Neural crest cell (in vitro differentiated cells): ENCODE measurements at places on chromosomes 5 and 9. TPM values are rescaled to one million over a fixed set of nuclear protein-coding genes. Genes with fewer than 3 reads are reported as not detected.

Gene DCTN3
- total RNA-seq = 92.1 and 102 TPM in 2 replicates

Gene PCSK5
- total RNA-seq = 2.7 and 3.1 TPM in 2 replicates

Gene ST8SIA4
- 3.6 and 5.9 TPM in 2 replicates for total RNA-seq

Gene RARS1
- total RNA-seq = 82.1 and 87.6 TPM in 2 replicates

Gene ZMAT2
- total RNA-seq = 53.0 and 55.0 TPM in 2 replicates

Gene FBXO10
- 24.8 and 25.6 TPM in 2 replicates for total RNA-seq

Gene CNTLN
- total RNA-seq = 16.7 and 18.0 TPM in 2 replicates

Gene RLN1
- total RNA-seq = 0.84 TPM in 1 of 2 replicates, not detected in the other

DNA sequence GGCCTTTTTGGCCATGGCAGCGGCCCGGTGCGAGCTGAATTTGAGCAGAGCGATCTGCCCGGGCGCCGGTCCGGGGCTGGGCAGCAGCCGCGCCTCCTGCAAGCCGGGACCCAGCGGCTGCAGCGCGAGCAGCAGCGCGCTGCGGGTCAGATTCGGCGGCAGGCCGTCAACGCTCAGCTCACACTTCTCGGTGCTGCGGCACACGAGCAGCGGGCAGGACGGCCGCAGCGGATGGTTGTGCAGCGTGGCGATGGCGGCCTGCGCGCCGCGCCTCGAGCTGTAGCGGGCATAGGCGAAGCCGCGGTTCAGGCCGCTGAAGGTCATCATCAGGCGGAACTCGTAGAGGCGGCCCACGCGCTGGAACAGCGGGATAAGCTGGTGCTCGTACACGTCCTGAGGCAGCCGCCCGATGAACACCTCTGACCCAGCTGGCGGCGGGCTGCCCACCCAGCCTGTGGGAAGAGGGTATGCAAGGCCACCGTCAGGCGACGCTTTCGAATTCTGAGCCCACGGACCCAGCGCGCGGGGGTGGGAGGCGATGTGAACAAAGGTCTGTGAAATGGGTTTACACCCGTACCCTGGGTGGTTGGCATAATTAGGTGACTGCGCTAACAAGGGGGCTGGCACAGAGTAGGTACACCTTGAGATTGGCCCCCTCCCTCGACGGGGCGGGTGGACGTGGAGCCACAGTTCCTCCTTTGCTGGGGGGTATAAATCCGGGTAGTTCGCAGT is 755 bp downstream of the DND1 start:
- no peak for DNase-seq
- peaks cover 2% of the 10 kb centered on the region for H3K4me1 ChIP-seq
- peaks cover 18% of the 10 kb centered on the region for H3K36me3 ChIP-seq
- H3K27me3 ChIP-seq = no peaks in the 10 kb centered on the region
- no peak overlapping the region for H3K4me3 ChIP-seq

DNA sequence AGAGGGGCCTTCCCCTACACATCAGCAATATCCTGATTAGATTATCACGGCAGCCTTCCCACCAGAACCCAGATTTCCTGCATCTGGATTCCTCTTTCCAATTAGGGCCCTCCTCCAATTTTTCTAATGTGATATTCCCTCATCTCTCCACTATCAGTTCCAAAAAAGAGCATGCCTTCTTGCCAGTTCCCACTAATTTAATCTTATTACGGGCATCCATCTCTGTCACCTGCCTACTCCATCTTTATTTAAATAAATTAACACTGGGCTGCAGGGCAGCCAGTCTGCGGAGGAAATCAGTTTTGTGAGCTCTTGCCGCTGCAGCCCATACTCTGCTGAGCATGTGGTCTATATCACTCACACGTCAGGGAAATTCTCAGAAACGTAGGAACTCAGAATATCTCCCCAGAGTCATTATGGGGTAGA is 16.6 kb upstream of the FBP2 start:
- H3K36me3 ChIP-seq = no peaks in the 10 kb centered on the region
- H3K27me3 ChIP-seq = peaks cover 3% of the 10 kb centered on the region
- no peak overlapping the region for H3K4me3 ChIP-seq

GRCh38 chr5:88092358-88092757 is 176.3 kb downstream of the TMEM161B start:
- no peak overlapping the region for H3K27ac ChIP-seq
- no peak for DNase-seq
- peaks cover 10% of the 10 kb centered on the region for H3K27me3 ChIP-seq
- H3K36me3 ChIP-seq = no peaks in the 10 kb centered on the region

DNA sequence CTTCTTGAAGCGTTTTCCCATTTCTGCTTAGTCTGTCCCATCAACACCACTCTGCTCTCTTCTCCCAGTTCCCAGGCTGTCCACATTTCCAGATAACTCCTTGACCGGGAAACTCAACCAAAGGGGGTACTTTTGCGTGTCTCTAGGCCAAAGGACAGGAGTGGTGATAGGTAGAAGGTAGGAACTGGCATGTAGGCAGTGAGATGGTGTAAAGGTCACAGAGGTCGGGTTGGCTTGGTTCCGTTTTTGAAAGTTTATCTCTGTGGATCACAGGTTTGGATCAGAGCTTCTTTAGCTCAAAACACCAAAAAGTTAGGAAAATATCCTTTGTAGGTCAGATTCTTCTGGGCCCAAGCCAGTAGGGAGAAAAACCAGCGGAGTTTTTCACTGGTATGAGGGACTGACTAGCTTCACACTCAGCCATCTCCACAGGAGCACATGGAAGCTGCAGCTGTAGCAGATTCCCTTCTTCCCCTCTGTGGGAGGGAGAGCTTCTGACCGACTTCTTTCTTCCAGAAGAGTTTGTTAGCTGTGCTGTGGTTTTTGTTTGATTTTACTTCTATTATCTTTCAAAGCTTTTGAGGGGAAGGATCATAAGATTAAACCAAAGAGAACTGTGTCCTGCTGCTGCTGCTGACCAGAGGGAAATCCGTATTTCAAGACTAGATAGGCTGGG is 98.4 kb upstream of the DMRT1 start:
- H3K4me1 ChIP-seq = no peaks in the 10 kb centered on the region
- H3K27me3 ChIP-seq = no peaks in the 10 kb centered on the region
- peaks cover 21% of the 10 kb centered on the region for H3K36me3 ChIP-seq

DNA sequence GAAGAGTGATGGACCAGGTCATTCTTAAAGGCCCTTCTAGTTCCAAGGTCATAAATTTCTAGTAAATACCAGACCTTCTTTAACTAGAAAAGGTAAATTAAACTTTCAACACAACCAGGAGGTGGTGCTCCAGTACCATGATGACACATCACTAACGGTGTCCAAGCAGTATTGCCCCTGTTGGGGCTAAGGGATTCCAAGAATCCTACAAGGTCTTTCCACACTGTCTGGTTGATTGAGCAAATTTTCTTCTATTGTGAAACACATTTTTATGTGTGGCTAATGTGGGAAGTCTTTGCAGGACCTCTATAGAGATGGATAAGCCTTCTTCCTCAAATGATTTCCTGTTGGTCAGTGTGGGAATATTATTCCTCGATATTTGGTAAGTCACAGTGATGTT is 459.6 kb upstream of the PAPPA start:
- H3K4me3 ChIP-seq = no peak overlapping the region
- DNase-seq = no peak
- no peaks in the 10 kb centered on the region for H3K4me1 ChIP-seq
- H3K27ac ChIP-seq = no peak overlapping the region
- H3K36me3 ChIP-seq = no peaks in the 10 kb centered on the region
- no peaks in the 10 kb centered on the region for H3K27me3 ChIP-seq

- H3K27me3 ChIP-seq = peaks cover 14% of the 10 kb centered on the region
- H3K4me3 ChIP-seq = peak overlapping the region; percentile 19
- DNase-seq = no peak
- no peaks in the 10 kb centered on the region for H3K36me3 ChIP-seq
- H3K27ac ChIP-seq = peak overlapping the region; percentile 83
These were observed 308.3 kb downstream of the SLIT3 start for GRCh38 chr5:168992687-168993086.

DNA sequence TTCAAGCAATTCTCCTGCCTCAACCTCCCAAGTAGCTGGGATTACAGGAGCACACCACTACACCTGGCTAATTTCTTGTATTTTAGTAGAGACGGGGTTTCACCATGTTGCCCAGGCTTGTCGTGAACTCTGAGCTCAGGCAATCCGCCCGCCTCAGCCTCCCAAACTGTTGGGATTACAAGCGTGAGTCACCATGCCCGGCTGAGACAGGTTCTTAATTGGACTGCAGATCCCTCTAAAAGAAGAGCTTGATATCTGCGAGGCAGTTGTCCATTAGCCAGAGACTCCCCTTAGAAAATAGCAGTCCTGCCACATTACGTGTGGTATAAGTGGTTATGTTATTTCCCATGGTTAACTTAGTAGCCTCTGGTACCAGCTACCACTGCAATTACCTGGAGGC is 46.6 kb upstream of the NPR3 start:
- H3K4me3 ChIP-seq = no peak overlapping the region
- H3K27ac ChIP-seq = no peak overlapping the region
- no peaks in the 10 kb centered on the region for H3K4me1 ChIP-seq
- H3K36me3 ChIP-seq = peaks cover 2% of the 10 kb centered on the region

DNA sequence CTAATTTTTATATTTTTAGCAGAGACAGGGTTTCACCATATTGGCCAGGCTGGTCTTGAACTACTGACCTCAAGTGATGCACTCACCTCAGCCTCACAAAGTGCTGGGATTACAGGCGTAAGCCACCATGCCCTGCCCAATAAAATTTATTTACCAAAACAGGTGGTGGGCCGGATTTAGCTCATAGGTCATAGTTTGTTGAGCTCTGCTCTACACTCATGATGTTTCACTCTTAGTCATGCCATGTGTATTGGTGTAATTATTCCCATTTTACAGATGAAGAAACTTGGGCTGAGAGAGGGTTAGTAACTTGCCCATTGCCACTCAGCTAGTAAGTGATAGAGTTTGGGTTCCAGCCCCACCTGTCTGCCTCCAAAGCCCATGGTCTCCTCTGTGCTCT is 93.1 kb upstream of the WWC1 start:
- H3K27ac ChIP-seq = no peak overlapping the region
- peaks cover 7% of the 10 kb centered on the region for H3K27me3 ChIP-seq
- peaks cover 17% of the 10 kb centered on the region for H3K4me1 ChIP-seq
- H3K4me3 ChIP-seq = no peak overlapping the region

DNA sequence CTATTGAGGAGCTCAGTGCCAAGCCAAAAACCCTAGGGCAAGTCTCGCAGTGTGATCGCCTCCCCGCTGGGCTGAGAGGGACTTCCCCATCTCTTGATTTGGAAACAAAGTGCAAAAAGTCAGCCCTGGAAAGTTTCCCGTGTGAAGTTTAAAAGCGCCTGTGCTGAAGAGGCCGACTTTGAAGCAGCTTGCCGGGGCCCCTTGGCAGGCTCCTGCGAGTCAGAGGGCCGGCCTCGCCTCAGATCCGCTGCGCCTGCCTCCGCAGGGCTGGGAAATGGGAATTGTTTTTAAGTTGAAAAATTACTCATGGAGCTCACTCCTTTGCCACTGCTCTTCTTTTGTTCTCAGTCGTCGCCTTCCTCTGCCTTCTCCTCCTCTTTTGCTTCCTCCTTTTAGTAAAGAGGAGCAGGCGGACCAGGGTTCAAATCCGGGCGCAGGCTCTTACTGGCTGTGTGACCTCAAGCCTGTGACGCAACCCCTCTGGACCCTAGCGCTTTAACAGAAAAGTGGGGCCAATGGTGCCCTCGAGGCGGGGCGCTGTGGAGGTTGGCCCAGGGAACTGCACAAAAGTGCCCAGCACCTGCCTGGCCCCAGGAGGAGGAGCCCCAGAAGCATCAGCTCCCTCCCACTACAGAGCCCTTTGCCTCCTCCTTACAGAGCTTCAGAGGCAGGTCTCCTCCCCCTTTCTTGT is 14.7 kb upstream of the LHX2 start:
- H3K4me1 ChIP-seq = peaks cover 21% of the 10 kb centered on the region
- no peak for DNase-seq
- peaks cover 78% of the 10 kb centered on the region for H3K27me3 ChIP-seq
- no peak overlapping the region for H3K27ac ChIP-seq
- H3K4me3 ChIP-seq = no peak overlapping the region

DNA sequence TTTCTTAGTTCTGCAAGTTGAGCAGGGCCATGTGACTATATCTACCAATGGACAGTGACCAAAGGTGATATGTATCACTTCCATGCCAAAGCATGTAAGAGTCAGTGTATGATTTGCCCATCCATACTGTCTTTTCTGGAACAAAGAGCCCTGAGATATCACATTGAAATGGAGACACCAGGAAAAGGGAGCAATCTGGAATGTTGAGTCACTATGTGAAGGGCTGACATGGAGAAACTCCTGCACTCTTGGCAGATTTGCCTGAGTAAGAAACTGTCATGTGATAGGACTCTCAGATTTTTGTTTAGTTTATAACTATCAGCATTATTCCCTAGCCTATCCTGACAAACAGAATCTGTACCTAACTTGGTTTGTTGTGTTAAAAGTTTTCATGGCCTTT is 29.8 kb upstream of the TMEM161B start:
- no peak for DNase-seq
- no peaks in the 10 kb centered on the region for H3K4me1 ChIP-seq
- no peaks in the 10 kb centered on the region for H3K27me3 ChIP-seq
- no peak overlapping the region for H3K4me3 ChIP-seq

DNA sequence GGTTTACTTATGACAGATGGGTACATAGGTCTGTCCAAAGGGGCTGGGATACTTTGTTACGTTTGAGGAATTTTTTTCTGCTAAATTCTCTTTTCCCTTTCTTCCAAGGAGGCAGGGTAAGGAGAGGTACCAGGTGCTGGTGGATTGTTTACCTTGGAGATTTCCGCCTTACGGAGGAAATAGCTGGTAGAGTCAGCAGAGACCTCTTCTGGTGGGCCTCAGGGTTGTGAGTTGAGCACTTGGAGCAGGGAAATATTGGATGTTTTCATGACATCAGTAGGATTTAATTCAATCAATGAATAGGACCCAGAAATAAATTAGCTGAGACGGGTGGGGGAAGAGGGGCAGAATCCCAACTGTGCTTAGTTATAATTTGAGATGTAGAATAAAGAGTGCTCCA is 60.0 kb upstream of the TAF11L2 start:
- no peaks in the 10 kb centered on the region for H3K36me3 ChIP-seq
- no peak for DNase-seq
- H3K4me1 ChIP-seq = no peaks in the 10 kb centered on the region
- H3K27me3 ChIP-seq = no peaks in the 10 kb centered on the region

- H3K27me3 ChIP-seq = no peaks in the 10 kb centered on the region
- no peak overlapping the region for H3K4me3 ChIP-seq
- no peaks in the 10 kb centered on the region for H3K4me1 ChIP-seq
- no peak overlapping the region for H3K27ac ChIP-seq
These were observed 86.7 kb downstream of the STK32A start for GRCh38 chr5:147321569-147321968.

- no peak for DNase-seq
- H3K4me1 ChIP-seq = peaks cover 27% of the 10 kb centered on the region
- H3K4me3 ChIP-seq = no peak overlapping the region
- no peak overlapping the region for H3K27ac ChIP-seq
- H3K36me3 ChIP-seq = no peaks in the 10 kb centered on the region
- peaks cover 24% of the 10 kb centered on the region for H3K27me3 ChIP-seq
These were observed 10.4 kb downstream of the ENHO start for GRCh38 chr9:34512131-34513078.

DNA sequence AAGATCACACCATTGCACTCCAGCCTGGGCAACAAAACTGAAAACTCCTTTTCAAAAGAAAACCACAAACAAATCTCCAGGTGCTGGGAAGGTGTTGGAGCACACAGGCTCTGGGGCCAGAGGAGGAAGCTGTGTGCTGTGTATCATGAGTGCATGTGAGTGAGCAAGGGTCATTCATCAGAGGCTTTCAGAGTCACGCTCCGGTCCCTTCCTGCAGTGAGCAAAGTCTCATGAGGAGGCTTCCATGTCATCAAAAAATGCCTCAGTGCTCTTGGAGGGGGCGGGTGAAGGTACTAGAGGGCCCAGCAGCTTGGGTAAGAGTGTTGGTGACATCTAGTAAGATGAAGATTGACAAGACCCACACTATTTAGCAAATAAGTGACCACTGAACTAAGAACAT is 48.3 kb upstream of the TESK1 start:
- H3K27me3 ChIP-seq = no peaks in the 10 kb centered on the region
- no peak overlapping the region for H3K4me3 ChIP-seq
- DNase-seq = no peak
- H3K27ac ChIP-seq = peak overlapping the region; percentile 25
